ENCODE measurements at places on chromosomes 3 and 15.

DNA sequence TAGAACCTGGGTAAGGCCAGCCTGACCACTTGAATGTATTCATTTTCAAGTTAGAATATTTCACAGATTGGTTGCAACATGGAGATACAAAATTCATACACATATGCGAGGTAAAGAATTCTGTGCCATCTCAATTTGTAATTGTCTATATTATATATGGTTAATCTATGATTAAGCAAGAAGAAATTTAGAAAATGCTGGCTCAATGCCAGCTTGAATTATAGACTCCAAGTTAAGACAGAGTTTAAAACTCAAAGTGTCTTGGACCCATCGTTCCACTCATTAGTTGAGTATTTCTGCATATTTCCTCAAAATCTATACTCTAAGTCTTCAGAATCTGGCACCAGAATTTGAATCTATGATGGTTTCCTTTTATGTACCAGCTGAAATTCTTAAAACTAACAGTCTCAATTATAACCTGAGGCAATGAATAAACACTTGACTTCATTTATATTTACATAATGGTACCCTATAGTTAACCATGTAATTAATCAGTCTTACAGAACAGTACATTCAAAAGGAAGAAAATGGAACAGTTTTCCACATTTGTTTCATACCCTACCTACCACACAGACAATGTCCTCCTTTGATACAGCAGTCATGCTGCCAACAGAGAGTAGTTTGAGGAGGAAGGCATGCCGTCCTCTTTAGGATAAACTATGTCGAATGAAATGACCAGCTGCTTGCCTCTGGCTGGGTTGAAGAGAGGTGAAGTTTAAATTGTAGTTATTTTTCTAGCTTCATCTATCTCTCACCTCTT is 95.7 kb downstream of the CD47 start:
- no peak for DNase-seq

DNA sequence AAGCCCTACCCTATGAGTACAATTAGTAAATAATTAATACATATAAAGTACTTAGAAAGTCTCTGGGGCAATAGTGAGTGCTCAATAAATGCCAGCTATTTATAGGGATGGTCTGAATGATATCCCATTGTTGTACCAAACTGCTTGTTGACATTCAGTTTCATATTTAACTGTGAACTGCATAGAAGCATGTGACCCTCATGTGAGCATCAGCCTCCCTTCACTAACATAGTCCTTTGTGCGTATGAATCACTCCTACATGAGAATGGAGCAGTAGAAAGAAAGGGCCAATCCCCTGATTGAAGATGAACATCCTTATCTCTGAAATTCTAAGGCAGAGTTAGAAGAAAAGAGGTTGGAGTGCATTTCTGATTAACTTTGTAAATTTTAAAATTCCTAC is 68.7 kb upstream of the ATP10A start:
- DNase-seq, result no peak

DNA sequence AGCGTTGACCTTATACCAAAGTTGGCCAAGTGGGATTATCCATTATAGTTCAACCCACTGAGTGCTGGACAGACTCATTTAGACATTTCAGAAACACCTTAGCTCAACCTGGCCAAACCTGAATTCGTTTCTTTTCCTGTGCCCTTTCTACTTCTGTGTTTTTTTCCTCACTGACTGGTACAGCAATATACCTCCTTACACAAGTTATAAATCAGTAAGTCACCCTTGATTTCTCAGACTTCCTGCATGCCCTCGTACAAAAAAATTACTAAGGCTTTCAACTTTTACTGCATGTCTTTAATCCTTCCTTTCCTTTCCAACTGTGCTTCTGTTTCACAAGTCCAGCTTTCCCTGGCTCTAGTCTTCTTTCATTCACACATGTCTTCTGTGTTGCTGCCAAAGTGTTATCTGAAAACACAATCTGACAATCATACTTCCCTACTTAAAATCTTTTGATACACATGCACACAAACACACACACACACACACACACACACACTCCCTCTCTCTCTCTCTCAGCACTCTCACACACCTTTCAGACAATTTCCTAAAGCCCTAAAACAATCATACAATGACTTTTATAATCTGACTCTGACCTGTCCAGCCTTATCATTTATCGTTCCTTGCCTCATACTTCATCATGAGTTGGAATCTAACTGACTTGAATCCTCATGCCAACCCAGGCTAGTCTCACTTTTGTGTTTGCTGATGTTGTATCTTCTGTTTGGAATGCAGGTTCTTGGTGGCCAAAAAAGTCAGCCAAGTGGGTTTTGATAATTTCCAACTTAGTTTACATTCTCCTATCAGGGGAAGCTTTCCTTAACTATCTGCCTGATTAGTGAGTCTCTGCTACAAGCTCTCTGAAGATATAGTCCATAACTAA is 436.4 kb downstream of the NAALADL2 start:
- no peak for DNase-seq

DNA sequence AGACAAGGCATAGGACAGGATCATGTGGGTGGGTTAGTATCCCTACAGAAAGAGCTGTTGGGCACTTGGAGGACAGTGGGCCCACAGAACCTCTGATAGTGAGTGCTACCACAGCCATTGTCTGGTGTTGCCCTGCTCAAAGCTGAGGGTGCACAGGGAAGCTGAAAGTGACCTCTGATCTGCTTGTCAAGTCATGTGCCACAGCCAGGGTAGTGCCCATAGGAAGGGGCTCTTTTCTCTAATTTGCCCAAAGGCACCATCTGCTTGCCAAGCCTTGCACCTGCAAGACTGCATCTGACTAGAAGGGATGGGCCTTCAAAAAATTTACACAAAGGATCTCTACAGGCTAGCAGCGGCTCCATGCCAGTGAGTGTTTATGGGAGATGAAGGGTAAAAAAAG is 87.4 kb upstream of the GSK3B start:
- DNase-seq, result no peak

DNA sequence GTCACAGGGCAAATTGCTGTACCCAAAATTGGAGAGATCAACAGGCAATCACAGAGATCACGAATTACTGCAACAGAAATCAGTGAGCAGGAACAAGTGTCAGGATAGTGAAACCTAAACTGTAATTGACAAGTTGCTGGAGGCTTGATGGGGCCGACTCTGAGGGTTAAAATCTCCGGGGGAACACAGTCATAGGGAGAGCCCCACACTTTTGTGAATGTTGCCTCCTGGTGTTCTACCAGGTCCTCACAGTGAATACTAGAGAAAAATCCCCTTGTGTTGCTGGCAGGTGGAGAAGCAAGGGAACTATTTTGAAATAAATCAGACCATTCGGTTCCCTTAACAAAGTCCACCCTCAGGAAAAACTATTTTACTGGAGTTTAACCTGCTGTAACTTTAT is 697.5 kb upstream of the CBLB start:
- DNase-seq, result no peak

DNA sequence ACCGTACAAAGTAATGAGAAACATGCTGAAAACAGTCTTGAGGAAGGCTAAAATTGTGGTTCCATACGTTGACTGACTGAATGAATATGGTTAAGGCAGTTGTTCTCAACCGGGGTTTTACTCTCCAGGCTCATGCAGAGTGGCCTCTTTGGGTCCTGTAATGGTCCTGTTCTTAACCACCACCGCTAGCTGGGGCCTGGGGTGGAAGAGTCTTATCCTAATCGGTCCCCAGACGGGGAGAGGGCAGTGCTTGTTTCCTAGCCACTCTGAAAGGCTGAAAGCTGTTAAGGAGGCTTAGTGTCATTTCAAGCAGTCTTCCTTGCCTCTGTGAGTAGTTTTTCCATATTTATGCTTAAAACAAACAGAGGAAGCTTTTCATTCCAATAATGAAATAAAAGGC is 32.0 kb downstream of the SELENOT start:
- DNase-seq, result no peak

DNA sequence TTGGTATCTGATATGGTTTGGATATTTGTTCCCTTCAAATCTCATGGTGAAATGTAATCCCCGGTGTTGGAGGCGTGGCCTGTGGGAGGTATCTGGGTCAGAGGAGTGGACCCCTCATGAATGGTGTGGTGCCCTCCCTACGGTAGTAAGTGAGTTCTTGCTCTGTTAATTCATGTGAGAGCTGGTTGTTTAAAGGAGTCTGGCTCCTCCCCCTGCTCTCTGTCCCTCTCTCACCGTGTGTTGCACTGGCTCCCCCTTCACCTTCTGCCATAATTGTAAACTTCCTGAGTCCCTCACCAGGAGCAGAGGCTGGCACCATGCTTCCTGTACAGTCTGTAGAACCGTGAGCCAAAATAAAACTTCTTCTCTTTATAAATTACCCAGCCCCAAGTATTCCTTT is 246.9 kb upstream of the AGTR1 start:
- peak; percentile 6 for DNase-seq

DNA sequence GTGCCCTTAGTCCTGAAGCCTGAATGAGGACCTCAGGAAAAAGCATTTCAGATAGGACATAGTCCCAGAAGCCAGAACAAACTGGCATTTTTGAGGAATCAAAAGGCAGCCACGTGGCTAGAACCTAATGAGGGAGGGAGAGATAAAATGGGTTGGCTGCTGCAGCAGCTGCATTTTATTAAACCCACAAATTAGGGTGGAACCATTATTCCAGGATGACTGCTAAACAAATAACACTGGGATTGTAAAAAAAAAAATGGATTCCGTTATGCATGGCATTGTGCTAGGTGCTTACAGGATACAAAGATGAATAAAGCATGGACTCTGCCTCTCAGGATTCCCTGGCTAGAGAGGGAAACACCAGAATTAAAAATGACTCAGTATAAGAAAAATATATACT is 141.5 kb downstream of the SATB1 start:
- DNase-seq, result no peak

DNA sequence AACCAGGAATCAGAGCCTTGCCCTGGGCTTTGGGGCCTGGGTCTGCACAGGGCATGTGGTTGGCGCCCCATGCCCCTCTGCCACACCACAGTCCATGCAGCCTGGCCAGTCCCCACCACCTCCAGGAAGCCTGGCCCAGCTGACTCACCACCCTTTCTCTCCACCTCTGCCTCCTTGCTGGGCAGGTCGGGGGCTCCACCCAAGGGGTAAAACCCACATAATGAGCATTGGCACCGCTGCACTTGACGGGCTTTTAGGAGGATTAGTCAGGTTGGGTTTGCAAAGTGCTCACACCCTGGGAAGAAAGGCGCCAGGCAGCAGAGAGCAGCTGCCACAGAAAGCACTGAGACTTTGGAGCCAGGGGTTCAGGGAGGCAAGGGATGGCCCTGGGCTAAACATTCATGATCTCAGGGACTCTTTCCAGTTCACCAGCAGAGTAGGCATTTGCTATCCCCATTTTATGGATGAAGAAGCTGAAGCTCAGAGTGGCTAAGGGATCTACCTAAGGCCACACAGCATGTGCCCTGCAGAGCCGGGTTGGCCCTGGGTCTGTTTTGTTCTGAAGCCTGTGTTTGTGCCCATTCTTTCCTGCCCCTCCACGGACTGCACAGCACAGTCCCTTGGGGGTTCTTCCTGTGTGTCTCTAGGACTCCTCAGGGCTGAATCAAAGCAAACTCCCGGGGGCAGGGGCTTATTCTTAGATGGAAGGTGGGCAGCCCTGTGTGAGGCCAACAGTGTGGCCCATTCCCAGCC is 113.4 kb downstream of the ETFA start:
- DNase-seq, result no peak

GRCh38 chr3:72346526-72346926 is 501.7 kb downstream of the SHQ1 start:
- DNase-seq, result no peak

DNA sequence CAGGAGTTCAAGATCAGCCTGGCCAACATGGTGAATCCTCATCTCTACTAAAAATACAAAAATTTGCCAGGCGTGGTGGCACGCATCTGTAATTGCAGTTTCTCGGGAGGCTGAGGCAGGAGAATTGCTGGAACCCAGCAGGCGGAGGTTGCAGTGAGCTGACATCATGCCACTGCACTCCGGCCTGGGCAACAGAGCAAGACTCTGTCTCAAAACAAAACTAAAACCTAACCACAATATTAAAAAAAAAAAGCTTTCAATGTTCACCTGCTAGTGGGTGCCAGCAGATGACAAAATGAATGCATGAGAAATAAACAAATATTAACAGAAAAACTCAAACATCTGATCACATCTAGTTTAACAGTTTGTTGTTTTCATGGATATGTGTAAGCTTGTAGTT is 9.0 kb downstream of the SLC24A1 start:
- no peak for DNase-seq

DNA sequence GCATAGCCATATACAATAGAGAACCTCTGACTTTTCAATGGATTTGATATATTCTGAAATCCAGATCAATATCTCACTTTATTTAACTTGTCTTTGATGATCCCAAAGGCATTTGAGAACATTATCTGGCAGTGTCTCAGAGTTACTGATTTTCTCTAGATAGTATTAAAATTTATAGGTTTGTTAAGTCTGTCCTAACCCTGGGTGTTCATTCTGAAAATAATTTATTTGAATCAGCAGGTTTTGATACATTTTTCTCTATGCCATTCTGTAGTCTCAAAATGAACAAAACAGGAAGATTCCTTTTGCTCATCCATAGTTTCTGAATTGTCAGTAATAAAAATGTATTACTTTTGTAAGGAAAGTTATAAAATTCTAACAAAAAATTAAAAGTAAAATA is 14.3 kb downstream of the CCR8 start:
- no peak for DNase-seq

GRCh38 chr3:115245438-115245837 is 98.3 kb upstream of the ZBTB20 start:
- no peak for DNase-seq

DNA sequence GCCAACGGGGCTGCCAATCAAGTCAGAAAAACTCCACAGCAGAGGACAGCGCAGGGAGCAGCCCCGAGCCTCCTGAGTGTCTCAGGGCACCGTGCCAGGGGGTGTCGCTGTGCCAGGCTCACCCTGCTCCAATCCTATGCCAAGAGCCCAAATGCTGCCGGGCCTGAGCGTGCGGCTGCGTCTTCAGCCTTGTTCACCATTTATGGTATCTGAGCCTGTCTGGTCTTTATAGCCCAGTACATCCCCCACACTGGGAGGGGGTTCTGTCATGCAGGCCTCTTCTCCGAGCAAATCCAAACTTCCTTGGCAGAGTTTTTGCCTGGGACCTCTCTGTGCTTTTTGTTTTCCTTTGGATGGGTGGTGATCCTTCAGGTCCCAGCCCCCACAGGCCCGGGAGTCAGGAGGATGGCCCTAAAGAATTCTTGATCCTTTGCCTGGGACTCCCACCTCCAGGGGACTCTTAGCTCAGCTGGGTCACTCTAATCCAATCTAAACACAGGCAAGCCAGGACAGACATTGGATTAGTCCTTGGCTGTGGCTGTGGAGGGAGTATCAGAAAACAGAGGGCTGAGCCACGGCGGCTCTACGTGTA is 135.1 kb upstream of the HACD2 start:
- no peak for DNase-seq

DNA sequence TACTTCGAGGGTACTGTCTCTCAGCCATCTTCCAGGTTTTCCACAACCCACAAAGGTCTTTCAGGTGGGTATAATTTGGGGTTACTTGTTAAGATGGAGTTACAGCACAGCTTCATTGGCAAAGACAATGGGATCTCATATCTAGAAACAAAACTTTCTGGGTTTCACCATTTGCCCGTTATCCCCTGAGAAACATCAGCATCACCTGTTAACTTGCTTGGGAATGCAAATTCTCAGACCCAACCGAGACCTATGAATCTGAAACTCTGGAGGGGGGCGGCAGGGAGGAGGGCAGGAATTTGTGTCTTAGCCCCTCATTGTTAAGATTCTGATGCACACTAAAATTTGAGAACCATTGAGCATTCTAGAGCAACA is 176.4 kb downstream of the TNIK start:
- DNase-seq, result no peak
